Pancreas (tissue), 10 donors: ENCODE measurements at places on chromosomes 6 and 20. TPM values are rescaled to one million over a fixed set of nuclear protein-coding genes. Genes with fewer than 3 reads are reported as not detected.

Gene SLC12A5
- 1.4 TPM for total RNA-seq

Gene CHMP4B
- 33.3 TPM for total RNA-seq

Gene NTSR1
- total RNA-seq: 0.09 TPM

Gene BMP2
- 4.0 TPM for total RNA-seq

Gene UBE2C
- 0.85 TPM for total RNA-seq

Gene B3GAT2
- not detected for total RNA-seq

Gene BPIFB4
- total RNA-seq: not detected

Gene PLCB1
- 18.7 TPM for total RNA-seq

Gene PCSK2
- 11.3 TPM for total RNA-seq

Gene JAG1
- total RNA-seq: 22.6 TPM

GRCh38 chr6:102355578-102355977, 962.1 kb downstream of the GRIK2 start:
- no peak for DNase-seq

DNA sequence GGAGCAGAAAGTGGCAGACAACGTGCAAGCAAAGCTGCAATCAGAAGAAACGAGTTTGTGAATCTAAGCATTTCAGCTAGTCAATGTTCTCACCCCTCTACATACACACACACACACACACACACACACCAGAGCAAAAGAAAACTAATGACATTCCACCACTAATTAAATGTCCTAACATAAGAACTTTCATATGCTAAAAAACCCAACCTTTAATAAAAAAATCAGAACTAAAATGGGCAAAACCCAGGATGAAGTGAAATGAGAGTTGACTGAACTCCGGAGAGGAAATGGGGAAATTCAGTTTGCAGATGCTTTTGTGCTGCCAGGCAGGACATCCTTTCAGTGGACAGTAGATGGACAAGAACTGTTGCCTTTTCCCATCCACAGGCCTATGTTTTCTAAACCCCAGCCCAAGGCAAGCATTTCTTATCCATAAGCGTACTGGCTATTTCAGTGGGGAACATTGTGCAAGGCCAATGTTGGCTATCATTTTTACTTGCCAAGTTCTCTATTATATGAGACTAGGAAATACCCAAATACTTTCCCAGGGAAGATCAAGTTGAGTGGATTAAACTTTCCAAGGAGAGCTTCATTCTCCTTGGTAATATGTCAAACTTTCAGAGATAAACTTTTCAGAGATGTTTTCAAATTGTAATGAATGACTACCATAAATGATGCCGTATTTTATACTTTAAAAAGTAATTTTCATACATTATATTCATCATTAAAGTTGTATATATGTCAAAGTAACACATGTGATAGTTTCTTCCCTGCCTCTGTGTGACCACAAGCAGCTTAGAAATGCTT, 27.3 kb downstream of the RIN2 start:
- no peak for DNase-seq

DNA sequence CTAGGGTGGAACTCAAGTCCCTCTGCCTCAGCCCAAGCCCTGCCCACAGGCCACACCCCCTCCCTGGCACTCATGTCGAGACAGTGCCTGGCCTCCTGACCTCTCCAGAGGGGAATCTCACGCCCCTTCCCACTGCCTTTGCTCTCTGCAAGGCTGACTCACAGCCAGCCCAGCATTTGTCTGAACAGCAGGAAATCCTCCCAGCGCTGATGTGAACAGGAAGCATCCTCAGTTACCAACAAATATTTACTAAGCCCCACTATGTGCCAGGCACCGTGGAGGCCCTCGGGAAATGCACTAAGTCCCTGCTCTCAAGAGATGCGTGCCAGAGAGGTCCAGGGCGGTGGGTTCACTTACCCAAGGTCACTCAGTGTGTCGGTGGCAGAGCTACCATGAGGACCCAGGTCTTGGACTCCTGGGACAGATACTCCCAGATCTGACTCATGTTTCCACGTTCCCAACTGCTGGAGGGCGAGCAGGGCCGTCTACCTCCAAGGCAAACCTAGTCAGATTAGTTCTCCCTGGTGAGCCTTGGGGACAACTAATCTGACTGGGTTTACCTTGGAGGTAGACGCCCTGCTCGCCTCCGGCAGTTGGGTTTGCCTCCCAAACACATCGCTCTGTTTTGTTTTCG, 7.8 kb downstream of the ADA start:
- DNase-seq: peak; percentile 52

DNA sequence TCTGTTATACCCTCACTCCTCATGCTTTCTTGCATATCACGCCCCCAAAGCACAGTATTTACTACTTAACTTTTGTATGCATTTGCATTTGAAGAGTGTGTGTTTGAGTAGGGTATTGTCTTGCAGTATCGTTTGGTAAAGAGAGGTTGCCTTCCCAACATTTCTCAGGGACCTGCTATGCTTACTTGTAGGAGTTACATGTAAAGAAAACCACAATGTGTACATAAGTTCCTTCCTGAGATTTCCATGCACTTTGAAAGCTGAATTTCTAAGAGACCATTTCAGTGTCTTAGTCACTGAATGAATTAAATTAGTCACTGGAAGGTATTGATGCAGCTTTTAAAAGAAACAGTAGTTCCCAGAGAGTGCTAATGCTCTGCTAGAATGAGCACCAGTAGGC, 159.3 kb upstream of the LAMA2 start:
- DNase-seq: no peak

DNA sequence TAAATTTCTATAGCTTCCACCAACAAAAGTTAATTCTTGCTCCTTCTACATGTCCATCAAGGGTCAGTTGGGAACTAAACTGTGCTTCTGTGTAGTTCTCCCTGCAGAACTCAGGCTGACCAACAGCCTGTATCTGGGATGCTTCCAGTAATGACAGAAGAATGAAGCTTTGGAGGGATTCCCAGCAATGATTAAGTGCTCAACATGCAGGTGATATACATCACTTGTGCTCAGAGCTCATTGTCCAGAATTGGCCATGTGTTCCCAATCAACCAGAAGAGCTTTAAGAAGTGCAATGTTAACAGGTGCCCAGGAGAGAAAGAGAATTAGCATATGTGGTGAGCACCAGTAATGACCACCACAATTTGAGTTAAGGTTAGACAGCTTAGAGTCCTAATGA, 37.4 kb upstream of the SNRPB2 start:
- no peak for DNase-seq

DNA sequence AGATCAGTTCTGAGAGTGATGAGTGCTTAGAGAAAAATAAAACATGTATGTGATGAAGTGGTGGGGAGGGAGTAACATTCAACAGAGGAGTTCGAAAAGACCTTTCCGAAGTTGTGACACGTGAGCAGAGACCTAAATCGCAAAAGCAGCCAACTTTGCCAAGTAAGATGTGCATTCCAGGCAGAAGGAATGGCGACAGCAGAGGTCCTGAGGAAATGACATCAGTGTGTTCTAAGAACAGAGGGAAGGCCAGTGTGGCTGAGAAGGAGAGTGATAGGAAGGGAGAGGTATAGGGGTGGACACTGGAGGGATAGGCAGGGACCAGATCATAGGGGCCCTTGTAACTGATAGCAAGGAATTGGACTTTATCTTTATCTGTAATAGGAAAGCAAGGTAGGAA, 51.3 kb downstream of the ADAT2 start:
- no peak for DNase-seq

GRCh38 chr6:106146852-106147351, 60.8 kb downstream of the PRDM1 start:
- no peak for DNase-seq

DNA sequence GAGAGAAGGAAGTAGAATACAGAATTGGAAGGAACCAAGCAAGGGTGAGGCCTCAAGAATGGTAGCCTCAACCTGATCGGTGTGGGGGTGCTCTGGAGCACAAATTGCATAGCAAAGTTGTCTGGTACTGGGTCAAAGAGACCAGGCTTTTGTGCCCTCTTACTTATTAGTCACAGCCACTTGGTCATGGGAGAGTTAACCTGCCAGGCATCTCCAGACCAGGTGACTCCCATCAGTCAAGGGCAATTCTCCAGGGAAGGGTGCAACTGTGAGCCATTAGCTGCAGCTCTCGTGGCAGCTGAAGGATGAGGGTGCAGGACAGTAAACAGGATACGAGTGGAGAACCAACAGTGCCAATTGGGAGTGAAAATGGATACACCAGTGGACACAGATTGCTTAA, 47.7 kb upstream of the PLCB4 start:
- no peak for DNase-seq

DNA sequence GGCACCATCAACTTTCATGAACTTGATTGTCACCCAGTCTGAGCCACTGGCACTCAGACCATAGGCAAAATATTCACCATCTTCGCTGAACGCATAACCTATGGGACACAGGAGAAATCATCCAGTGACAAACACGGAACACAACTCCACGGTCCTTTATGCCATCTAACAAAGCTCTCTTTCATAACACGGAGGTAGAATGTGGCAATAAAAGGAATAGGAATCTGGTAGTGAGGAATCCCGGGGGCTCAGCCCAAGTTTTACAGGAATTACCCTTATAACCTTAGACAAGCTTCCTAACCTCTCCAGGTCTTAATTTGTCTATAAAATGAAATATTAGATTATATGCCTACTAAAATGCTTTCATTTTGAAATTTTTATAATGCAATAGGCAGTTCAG, 29.4 kb downstream of the PREP start:
- DNase-seq: no peak

- no peak for DNase-seq
Observed at GRCh38 chr20:15487030-15487429, 1086.2 kb downstream of the KIF16B start.

DNA sequence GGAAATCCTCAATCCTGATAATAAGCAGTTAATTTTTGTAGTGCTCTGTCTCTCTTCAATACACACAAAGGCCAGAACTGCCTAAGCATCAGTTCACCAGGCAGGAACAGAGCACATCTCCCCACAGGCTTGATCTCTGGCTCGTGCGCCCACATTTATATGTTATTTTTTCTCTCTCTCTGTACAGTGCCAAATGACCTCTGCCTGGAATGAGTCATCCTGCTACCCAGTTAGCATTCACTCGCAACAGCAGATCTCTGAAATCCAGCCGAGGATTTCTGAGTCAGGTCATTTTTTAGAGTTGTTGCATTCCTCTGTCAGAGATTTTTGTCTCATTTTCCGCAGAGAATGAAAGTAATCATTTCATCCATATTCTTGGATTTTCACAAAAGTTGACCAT, 107.1 kb downstream of the COL12A1 start:
- no peak for DNase-seq

GRCh38 chr20:61980647-61981583, 84.8 kb downstream of the TAF4 start:
- DNase-seq: peak; percentile 69

- DNase-seq: no peak
Observed at GRCh38 chr20:19812696-19813095, 54.6 kb downstream of the RIN2 start.

DNA sequence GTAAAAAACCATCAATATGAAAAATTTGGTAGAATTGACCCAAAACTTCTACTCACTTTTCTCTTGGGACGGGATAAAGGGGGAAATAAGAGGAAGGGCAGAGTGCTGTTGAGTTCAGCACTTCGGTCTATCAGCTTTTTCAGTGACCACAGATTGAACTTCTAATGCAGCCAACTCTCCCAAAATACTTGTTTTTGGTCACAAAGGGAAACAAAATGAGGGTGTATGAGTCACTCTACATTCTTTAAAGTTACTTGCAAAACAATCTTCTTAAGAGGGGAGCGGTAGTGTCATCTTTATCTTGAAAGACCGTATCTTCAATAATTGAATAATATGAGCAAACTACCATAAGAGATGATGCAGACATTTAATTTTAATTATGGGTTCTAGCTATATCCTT, 661.3 kb downstream of the CD109 start:
- DNase-seq: no peak

- DNase-seq: no peak
Observed at GRCh38 chr6:122886481-122886880, 97.4 kb downstream of the SMPDL3A start.

DNA sequence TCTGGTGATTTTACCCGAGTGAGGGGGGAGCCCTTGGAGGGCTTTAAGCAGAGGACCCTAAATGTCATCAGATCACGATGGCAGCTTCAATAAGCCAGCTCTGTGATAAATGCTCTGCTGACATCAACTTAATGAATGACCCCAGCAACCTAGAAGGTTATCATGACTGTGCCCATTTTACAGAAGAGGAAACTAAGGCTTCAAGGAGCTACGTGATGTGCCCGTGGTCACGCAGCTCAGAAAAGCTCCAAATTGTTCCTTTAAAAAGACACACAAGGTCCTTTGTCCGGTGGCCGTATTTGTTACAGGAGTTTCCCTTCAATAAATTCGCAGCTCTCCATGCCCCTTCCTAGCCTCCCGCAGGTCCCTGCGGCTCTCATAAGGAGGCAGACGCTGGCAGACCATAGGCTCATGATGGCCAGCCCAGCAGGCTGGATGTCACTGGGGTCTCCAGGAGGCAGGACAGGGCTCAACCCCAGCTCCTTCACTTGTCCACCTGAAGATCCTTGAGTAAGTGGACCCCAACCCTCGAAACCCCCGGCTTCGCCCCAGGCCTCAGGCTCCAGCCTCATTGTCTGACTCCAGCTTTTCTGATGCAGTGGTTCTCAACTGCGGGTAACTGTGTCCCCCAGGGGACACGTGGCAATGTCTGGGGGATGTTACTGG, 106.4 kb downstream of the BMP7 start:
- DNase-seq: no peak

GRCh38 chr6:138593909-138594757, 94.8 kb upstream of the NHSL1 start:
- no peak for DNase-seq
